Breast epithelium (tissue), 4 donors: ENCODE measurements at places on chromosomes 7 and 10.

DNA sequence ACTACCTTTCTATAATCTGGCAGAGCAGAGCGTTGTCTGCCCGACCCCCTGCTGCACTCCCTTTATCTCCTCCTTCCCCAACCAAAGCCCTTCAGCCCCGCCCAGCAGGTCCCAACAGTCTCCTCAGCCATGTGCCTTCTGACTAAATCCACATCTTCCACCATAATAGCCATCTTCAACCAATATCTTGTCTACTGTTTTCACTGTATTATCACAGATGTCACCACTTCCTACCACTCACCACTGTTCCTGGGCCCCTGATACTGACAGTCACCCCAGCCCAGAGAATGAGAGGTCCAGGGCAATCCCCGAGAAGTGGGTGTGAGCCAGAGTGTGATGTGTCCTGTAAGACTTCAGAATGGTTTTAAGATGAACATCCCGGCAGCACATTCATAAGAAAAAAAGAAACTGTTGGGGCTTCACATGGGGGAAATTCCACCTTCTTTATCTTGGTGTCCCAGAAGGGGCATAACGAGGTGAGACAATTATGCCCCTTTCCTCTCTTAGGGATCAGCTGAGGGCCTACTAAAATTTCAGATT is 25.3 kb downstream of the CCDC6 start:
- no peak for DNase-seq

DNA sequence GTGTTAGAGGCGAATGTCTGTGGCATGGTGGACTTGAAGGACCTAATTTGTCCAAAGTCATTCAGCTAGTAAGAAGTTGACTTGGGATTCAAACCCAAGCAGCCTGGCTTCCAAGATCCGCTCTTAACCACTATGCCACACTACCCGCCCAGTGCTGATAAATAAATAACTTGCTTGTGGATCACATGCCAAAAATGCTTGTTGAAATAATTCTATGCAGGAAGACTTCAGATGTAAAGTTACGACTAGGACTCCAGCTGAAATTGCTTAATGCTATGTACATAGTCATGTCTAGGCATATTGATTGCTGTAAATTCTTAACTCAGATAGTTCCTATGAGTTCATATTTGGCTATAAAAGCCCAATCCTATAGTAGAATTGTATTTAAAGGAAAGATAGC is 76.0 kb downstream of the PLXDC2 start:
- no peak for DNase-seq

GRCh38 chr7:40133561-40134427 is 628 bp downstream of the MPLKIP start:
- no peak for DNase-seq

DNA sequence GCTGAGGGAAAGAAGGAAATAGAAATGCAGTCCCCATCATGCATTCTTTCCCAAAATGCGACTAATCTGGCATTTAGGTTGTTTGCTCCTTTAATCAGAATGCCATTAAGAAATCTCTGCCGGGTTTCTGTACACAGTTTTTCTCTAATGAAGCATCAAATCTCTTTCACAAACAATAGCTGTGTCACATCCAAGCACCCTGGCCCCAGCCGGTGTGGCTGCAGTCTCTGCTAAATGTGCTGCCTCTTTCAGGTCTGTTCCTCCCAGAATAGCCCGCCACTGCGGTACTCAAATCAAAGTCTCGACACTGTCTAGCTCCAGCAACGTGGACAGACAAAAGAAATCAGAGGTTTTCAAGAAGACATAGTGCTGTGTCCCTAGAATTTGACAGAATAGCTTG is 343.8 kb downstream of the KCNMA1 start:
- no peak for DNase-seq

GRCh38 chr10:17850501-17850900 is 41.4 kb downstream of the MRC1 start:
- DNase-seq: no peak

DNA sequence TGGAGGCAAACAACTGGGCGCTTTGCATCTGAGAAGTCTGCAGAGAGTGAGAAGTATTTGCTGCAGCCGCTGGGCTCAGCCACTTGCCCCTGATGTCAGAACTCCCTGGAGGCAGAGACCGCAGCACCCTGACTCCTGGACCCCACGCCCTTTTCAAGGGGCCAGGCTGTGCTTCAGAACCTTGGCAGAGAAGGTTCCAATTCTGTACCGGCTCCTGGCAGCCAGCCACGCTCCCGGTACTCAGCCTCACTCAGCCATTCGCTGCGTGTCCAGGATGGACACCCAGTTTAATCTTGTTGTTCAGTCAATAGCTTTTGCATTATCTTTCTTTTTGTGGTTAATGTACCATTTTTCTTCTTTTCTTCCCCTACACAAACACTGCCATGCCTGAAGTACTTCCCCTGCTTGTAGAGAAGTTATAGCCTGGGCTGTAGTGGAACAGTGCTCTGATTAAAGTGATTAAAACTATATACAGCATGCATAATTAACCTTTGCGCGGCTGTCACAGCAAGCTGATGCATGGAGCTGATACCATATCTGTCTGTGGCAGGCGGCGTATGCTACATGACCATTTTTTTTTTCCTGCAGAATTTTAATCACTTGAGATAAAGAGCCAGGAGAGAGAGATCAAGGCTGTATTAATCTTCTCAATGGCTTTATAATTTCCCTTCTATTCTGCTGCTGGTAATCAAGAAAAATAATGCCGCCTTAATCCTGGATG is 578.5 kb downstream of the SDK1 start:
- no peak for DNase-seq

DNA sequence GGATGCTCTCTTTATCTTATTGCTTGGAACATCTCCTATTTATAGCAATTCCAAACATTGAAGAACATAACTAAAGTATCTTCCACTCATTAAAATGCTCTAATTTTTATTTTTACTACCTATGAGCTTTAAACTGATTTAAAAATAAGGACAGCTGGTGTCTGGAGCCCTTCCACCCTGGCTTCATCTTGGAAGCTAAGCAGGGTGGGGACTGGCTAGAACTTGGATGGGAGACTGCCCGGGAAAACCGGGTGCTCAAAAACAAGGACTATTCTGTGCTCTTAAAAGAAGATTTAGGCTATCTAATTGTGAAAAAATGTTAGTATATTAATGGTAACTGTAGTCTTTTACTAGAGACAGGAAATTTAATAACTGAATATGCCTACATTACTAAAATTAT is 69.2 kb downstream of the ARMC3 start:
- DNase-seq: no peak

DNA sequence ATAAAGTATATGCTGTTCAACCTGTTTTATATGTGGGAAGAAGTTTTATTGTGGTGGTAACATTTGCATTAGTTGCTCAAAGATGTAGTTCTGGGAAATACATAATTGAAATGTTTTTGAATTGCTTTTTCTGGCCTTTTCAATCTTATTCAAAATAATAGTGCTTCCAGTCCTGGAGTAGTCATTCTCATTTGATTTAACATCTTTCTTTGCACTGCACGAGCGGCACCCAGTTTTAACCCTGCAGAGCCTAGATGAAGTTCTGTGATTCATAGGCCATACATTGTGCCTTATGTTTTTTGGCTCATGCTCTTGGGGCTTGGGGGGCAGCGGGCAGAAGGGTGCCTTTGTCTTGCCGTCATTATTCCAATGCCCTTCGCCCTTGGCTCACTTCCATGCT is 9.9 kb downstream of the ARID5B start:
- DNase-seq: no peak

- DNase-seq: no peak
Measured at GRCh38 chr7:2373124-2373556, 18.5 kb downstream of the EIF3B start.

DNA sequence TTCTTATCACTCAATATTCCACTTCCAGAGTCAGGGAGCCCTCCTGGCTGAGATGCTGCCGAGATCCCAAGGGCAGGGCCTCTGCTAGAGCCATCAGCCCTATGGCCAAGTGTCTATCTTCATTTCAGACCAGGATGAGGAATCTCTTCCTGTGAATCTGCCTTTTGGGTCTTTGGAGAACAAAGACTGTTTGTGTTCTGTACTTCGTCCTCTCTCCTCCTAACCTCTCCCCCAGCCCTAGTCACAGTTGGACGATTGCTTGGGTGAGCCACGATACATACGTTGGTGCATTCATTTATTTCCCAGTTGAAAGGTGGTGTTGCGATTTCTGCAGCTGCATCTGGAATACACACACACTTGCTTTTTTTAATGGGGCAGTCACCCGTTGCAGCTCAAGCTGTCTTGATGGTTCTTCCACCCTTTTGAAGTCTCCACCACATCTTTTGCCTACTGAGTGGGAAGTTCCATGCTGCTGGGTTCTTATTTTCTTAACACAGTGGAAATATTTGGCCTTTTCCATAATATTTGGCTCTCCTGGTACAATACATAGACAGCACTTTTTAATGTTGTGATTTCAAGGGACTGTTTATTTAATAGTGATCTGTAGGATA is 26.7 kb downstream of the SH3PXD2A start:
- no peak for DNase-seq

GRCh38 chr7:26506196-26506595 is 214.5 kb downstream of the SNX10 start:
- DNase-seq: no peak

DNA sequence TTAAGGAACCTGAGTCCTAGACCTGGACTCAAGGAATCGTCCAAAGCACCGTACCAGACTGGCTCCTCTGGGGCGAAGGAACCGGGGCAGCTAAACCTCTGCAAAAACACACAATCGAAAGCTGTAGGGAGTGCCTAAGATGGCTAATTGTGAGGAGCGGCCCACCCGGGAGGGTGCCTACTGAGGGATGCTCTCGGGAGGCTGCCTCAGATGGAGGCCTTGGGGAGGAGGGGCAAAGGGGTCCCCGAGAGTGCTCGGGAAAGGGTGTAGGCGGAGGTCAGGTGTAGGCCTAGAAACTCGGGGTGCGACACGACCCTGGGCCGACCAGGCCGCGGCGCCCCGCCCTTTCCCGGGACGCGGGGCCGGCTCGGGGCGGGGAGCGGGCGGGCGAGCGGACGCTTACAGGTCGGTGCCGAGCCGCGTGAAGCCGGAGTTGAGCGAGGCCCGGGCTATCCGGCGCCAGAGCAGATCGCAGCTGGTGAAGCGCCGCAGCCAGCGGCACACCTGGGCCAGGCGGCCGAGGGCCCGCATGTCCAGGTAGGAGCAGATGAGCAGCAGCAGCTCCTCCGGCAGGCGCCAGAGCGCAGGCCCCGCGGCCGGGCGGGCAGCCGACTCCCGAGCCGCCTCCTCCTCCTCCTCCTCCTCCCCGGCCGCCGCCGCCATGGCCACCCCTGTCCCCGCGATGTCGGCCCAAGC is 844 bp downstream of the FBXW4 start:
- peak; percentile 47 for DNase-seq

DNA sequence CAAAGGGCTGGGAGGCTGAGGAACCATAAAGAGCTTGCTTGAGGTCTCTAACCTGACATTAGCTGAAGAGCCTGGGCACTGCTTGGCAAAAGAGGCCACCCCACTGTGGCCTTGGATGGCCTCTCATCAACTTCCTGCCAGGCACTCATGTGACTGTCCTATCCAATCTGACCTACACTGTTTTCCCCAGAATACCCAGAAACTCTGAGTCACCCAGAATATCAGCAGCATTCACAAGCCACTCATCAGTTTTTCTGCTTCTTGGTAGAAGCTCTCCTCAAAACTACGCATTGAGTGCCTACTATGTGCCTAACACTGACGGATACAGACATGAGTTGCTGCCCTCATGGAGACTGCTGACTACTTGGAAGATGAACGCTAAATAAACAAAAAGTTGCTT is 4.1 kb upstream of the NT5C2 start:
- no peak for DNase-seq

- DNase-seq: no peak
Measured at GRCh38 chr10:124262971-124263370, 155.8 kb downstream of the OAT start.

- DNase-seq: no peak
Measured at GRCh38 chr10:105358911-105359310, 717.8 kb downstream of the SORCS3 start.

DNA sequence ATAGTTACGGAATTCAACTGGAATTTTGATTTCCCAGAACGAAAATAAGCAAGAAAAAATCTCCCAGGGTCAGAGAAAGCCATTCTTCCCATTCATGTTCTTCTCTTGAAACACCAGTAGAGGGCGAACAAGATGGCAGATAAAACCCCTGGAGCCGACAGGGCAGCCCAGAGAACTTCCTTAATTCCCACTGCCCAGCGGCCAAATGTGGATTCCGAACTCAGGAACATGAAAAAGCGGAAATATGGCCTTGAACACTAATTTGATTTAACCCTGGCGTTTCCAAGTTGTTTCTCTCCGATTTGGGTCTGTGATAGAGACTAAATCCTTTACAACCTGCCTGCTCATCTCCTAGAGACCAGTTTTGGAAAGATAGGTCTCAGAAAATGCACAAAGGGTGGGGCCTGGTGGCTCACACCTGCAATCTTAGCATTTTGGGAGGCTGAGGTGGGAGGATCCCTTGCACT is 100.7 kb upstream of the WAC start:
- peak; percentile 38 for DNase-seq

DNA sequence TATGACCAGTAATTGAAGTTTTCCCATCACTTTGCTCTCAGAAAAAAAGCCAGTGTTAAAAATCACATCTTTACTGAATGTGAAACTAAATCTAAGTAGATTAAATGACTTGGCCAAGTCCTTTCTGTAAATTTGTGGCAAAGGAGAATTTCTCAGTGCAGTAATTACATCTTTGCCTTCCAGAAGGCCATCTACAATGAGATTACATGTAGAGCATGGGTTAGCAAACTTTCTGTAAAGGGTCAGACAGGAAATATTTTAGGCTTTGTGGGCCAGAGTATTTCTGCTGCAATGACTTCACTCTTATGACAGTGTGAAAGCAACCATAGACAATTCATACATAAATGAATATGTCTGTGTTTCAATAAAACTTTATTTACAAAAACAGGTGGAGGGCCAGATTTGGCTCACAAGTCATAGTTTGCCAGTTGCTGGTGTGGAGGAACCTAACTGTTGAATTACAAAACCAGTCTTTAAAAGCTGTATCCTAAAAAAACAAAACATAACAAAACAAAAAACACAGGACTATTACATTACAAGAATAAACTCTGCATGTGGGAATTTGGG is 191.0 kb downstream of the TAX1BP1 start:
- DNase-seq: no peak
